ENCODE measurements at places on chromosomes 3 and 15.

GRCh38 chr3:160174621-160175020 lies 50.6 kb upstream of the C3orf80 start:
- peaks cover 13% of the 10 kb centered on the region for H3K4me1 ChIP-seq
- no peak for DNase-seq
- no peak overlapping the region for H3K27ac ChIP-seq
- H3K27me3 ChIP-seq, result peaks cover 1% of the 10 kb centered on the region

- peaks cover 74% of the 10 kb centered on the region for H3K4me1 ChIP-seq
- H3K4me3 ChIP-seq, result no peak overlapping the region
- no peaks in the 10 kb centered on the region for H3K27me3 ChIP-seq
Observed at GRCh38 chr15:55239440-55240124, 42.8 kb upstream of the RSL24D1 start.

DNA sequence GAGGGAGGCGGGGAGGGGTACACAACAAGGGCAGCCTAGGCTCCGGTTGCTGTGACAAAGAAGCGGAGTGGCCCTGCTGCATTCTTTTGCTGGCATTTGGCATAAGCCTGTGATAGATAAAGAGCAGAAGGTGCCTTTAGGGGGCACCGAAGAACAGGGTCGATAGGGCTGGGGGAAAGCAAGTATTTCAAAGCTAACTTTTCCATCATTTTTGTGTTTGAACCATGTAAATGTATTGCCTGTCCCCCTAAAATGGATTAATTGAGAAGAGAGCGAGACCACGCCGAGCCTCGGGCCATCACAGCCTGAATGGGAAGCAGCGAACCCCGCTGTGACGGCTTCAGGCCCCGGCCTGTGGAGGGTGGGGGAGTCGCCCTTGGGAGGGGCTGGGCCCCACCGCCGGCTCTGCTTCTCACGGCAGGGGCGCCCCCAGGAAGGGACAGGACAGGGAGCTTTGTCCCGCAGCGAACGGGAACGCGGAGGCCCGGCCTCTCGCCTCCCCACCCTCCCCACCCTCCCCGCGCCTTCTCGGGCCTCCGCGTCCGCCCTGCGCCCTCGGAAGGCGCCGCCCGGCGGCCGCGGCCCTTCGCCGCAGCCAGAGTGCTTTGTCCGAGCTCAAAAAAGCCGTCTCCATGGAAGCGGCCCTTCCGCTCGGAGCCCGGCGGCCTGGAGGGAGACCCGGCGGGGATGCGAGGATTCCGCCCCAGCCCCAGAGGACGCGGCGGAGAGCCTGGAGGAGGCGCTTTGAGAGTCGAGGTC lies 32.4 kb upstream of the ALDH1L1 start:
- H3K4me3 ChIP-seq, result peak overlapping the region; percentile 45
- H3K4me1 ChIP-seq, result peaks cover 2% of the 10 kb centered on the region
- no peak overlapping the region for H3K27ac ChIP-seq

- H3K4me1 ChIP-seq, result no peaks in the 10 kb centered on the region
- no peak overlapping the region for H3K4me3 ChIP-seq
- peaks cover 17% of the 10 kb centered on the region for H3K36me3 ChIP-seq
- H3K27me3 ChIP-seq, result no peaks in the 10 kb centered on the region
- no peak for DNase-seq
- no peak overlapping the region for H3K27ac ChIP-seq
Observed at GRCh38 chr3:182920515-182921084, 59.7 kb downstream of the DCUN1D1 start.

GRCh38 chr15:91223863-91224262 lies 123.8 kb downstream of the SV2B start:
- H3K27me3 ChIP-seq, result peaks cover 27% of the 10 kb centered on the region
- no peaks in the 10 kb centered on the region for H3K36me3 ChIP-seq
- no peaks in the 10 kb centered on the region for H3K4me1 ChIP-seq

- H3K36me3 ChIP-seq, result no peaks in the 10 kb centered on the region
- no peaks in the 10 kb centered on the region for H3K27me3 ChIP-seq
- H3K27ac ChIP-seq, result no peak overlapping the region
- DNase-seq, result no peak
Observed at GRCh38 chr3:72298201-72299152, 513.5 kb upstream of the PROK2 start.

- DNase-seq, result no peak
- H3K27me3 ChIP-seq, result peaks cover 4% of the 10 kb centered on the region
- H3K4me1 ChIP-seq, result peaks cover 14% of the 10 kb centered on the region
- H3K36me3 ChIP-seq, result no peaks in the 10 kb centered on the region
- no peak overlapping the region for H3K27ac ChIP-seq
Observed at GRCh38 chr3:122893754-122894668, 99.1 kb downstream of the SLC49A4 start.

DNA sequence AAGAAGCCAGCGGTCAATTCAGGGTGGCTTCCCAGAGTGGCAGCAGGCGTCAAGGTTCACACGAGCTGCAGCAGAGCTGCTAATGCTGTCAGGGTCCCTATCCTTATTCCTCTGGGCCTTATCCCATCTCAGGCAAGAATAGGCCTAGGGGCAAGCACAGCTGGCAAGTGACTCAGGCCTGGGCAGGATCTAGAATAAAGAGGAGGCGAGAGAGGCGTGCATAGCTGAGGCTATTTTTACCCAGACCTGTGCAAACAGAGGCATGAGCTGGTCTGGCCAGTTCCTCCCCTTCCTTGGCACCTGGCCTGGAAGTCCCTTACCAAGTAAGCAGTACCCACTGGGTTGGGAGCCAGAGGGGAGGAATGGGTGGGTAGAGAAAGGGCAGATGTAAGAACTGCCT lies 12.2 kb upstream of the VIPR1 start:
- no peak overlapping the region for H3K27ac ChIP-seq
- no peaks in the 10 kb centered on the region for H3K27me3 ChIP-seq
- H3K4me1 ChIP-seq, result no peaks in the 10 kb centered on the region

DNA sequence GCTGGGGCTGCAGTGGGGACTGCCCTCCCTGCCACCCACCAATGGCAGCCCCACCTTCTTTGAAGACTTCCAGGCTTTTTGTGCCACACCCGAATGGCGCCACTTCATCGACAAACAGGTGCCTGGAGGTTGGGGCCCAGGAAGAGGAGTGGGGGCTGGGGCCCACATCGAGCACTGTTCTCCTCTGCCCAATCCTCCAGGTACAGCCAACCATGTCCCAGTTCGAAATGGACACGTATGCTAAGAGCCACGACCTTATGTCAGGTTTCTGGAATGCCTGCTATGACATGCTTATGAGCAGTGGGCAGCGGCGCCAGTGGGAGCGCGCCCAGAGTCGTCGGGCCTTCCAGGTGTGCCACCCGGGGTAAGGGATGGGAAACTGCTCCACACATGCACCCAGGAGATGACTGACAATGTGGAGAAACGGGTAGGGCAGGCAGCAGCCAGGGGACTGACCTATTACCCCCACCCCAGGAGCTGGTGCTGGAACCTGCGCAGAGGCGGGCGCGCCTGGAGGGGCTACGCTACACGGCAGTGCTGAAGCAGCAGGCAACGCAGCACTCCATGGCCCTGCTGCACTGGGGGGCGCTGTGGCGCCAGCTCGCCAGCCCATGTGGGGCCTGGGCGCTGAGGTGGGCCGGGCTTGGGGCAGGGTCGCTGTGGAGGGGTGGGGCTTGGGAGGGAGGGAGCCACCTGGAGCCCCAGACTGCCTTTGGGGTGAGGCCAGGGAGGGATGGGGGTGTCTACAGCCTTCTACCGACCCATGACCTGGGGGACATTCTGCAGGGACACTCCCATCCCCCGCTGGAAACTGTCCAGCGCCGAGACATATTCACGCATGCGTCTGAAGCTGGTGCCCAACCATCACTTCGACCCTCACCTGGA lies 22.9 kb downstream of the NBEAL2 start:
- peak; percentile 24 for DNase-seq
- no peak overlapping the region for H3K4me3 ChIP-seq
- peaks cover 31% of the 10 kb centered on the region for H3K36me3 ChIP-seq
- peaks cover 5% of the 10 kb centered on the region for H3K4me1 ChIP-seq
- H3K27ac ChIP-seq, result no peak overlapping the region

- no peak overlapping the region for H3K4me3 ChIP-seq
- H3K36me3 ChIP-seq, result no peaks in the 10 kb centered on the region
- no peak overlapping the region for H3K27ac ChIP-seq
Observed at GRCh38 chr3:146071632-146072031, 89.4 kb downstream of the PLOD2 start.

- no peak overlapping the region for H3K27ac ChIP-seq
- H3K4me1 ChIP-seq, result peaks cover 22% of the 10 kb centered on the region
- no peaks in the 10 kb centered on the region for H3K27me3 ChIP-seq
- no peaks in the 10 kb centered on the region for H3K36me3 ChIP-seq
Observed at GRCh38 chr3:111758642-111759041, 100.4 kb upstream of the PHLDB2 start.

DNA sequence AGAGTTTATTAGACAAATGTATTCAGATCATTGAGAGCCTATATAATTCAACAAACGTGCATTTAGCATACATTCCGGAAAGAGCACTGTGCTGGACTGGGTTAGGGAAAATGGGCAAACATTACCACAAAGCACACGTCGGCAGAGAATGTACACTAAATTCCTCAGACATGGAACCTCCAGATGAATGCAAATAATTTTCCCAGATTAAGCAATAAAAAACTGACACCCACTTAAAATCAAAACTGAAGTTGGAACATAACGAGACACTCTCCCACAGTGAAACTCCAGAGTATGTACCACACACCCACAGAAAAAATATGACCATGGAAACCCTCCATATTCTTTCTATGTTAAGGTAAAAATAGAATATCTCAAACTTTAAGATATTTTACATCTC lies 4.8 kb downstream of the SECISBP2L start:
- no peak for DNase-seq
- H3K4me1 ChIP-seq, result peaks cover 36% of the 10 kb centered on the region
- H3K4me3 ChIP-seq, result no peak overlapping the region
- H3K36me3 ChIP-seq, result no peaks in the 10 kb centered on the region
- H3K27ac ChIP-seq, result no peak overlapping the region

DNA sequence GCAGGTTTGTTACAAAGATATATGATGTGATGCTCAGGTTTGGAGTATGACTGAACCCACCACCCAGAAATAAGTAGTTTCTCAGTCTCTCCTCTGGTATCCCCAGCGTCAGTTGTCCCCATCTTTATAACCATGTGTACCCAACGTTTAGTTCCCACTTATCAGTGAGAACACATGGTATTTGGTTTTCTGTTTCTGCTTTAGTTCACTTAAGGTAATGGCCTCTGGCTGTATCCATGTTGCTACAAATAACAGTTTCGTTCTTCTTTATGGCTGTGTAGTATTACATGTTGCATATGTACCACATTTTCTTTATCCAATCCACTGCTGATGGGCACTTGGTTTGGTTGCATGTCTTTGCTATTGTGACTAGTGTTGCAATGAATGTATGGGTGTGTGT lies 132.3 kb downstream of the LMLN start:
- H3K36me3 ChIP-seq, result peaks cover 4% of the 10 kb centered on the region
- H3K4me1 ChIP-seq, result peaks cover 2% of the 10 kb centered on the region
- H3K4me3 ChIP-seq, result no peak overlapping the region
- peaks cover 33% of the 10 kb centered on the region for H3K27me3 ChIP-seq
- H3K27ac ChIP-seq, result no peak overlapping the region

DNA sequence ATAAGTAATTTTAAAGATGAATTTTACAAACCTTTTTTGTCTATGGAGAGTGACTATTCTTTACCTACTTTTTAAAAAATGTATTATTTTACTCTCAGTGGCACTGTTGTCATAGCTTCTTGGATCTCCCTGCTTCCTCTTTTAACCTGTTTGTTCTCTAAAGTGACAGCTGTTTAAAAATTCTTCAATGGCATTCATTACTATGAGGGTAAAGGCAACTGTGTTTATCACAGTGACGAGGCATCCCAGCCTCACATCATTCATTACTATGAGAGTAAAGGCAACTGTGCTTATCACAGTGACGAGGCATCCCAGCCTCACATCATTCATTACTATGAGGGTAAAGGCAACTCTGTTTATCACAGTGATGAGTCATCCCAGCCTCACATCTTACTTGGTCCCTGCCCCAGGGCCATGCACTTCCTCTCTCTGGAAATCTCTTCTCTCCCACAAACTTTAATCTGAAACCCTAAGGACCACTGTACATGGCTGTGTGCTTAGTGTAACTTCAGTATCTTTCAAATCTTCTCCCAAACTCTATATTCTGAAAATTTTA lies 101.7 kb upstream of the ZNF717 start:
- no peak overlapping the region for H3K4me3 ChIP-seq
- no peak overlapping the region for H3K27ac ChIP-seq
- no peaks in the 10 kb centered on the region for H3K4me1 ChIP-seq
- H3K36me3 ChIP-seq, result no peaks in the 10 kb centered on the region
- H3K27me3 ChIP-seq, result no peaks in the 10 kb centered on the region

- no peaks in the 10 kb centered on the region for H3K4me1 ChIP-seq
- H3K36me3 ChIP-seq, result no peaks in the 10 kb centered on the region
- H3K27ac ChIP-seq, result no peak overlapping the region
- DNase-seq, result peak; percentile 31
Observed at GRCh38 chr3:43879166-43879565, 188.4 kb downstream of the ABHD5 start.

Data from activated CD4-positive, alpha-beta T cell treated with anti-CD3 and anti-CD28 coated beads for 36 hours (primary cell).